Stimulated activated CD4-positive, alpha-beta T cell treated with anti-CD3 and anti-CD28 coated beads, Interleukin-2, amount 100 ng/mL, for 24 hours (primary cell): ENCODE measurements at places on chromosomes 3 and 15.

- peak; percentile 51 for DNase-seq
Observed at GRCh38 chr15:67839499-67839928, 331 bp downstream of the RNU6-1 start.

- DNase-seq = no peak
Observed at GRCh38 chr3:180000500-180000899, 36.2 kb downstream of the PEX5L start.

GRCh38 chr15:45474799-45475198 is 47.8 kb downstream of the SLC30A4 start:
- no peak for DNase-seq

GRCh38 chr3:37892927-37893600 is 31.4 kb downstream of the CTDSPL start:
- DNase-seq = no peak

GRCh38 chr3:10957976-10958749 is 34.4 kb upstream of the SLC6A1 start:
- no peak for DNase-seq

DNA sequence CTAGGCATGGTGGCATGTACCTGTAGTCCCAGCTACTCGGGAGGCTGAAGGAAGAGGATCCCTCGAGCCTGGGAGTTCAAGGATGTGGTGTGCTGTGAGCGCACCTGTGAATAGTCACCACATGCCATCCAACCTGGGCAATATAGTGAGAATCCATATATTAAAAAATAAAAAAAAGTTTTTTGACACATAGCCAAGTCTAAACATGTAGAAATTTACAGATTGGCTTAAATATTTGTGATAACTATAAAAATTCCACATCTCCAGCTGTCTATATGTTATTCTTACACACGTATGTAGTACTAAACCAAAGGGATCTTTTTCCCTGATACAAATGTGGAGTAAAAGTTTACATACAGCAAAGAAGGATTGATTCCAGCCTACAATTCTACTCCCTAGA is 119.7 kb downstream of the CNTN4 start:
- no peak for DNase-seq

GRCh38 chr3:194274424-194275085 is 76.6 kb downstream of the CPN2 start:
- no peak for DNase-seq
